ENCODE measurements at places on chromosomes 7 and 10.

- DNase-seq: no peak
These were observed 22.2 kb downstream of the LIPK start for GRCh38 chr10:88728107-88728763.

GRCh38 chr7:4133491-4134044 is 548.5 kb upstream of the FOXK1 start:
- DNase-seq: no peak

- DNase-seq: no peak
These were observed 52.4 kb downstream of the PARP12 start for GRCh38 chr7:140010194-140010895.

DNA sequence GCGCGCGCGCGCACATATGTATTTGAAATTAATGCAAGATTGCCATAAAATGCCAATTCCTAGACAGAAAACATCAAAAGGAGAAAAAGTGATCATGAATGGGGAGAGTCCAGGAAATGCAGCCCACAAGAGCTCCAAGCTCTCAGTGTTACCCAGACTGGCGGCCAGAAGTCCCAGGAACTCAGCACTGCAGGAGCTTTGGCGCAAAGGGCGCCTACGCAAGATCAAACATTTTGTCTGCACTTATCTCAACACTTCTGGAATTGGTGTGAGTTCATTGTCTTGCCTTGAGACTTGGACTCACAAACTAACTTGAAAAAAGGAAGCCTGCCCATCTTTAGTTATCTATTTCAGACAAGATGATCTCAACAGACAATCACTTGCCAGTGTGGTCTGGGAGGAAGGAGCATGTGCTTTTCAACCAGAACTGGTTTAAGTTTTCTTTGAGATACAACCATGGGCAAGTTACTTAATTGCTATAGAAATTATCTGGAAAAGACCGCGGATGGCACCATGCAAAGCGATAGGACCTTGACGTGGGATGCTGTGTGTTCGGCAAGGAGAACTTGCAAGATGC is 77.2 kb downstream of the KIAA1549 start:
- DNase-seq: no peak

DNA sequence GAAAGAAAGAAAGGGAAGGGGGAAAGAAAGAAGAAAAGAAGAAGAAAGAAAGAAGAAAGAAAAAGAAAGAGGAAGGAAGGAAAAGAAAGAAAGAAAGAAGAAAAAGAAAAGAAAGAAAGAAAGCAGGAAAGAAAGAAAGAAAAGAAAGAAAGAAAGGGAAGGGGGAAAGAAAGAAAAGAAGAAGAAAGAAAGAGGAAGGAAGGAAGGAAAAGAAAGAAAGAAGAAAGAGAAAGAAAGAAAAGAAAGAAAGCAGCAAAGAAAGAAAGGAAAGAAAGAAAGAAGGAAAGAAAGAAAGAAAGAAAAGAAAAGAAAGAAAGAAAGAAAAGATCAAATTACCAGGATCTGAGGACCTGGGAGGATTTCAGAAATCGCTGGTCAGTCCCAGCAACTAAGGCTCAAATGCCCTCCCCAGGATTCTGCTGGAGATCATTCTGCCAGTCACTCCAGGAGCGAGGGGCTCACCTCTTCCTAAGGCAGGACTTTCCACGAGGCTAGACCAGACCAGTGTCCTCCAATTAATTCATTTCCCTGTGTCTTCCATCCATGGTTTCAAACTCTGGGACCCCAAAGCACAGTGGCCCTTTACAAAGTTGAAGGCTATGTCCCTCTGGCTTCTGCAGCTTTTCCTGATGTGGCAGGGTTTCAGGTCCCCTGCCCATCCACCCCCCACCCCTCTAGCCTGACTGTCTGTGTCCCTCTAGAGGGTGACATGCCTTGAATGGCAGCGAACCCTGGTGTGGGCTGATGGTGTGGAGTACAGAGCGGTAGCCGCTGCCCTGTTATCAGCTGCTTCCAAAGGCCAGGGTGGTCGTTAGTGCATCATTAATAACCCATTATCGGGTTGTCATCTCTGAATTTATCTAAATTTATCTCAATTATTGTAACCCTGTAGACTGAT is 77.9 kb downstream of the PARP12 start:
- DNase-seq: no peak

DNA sequence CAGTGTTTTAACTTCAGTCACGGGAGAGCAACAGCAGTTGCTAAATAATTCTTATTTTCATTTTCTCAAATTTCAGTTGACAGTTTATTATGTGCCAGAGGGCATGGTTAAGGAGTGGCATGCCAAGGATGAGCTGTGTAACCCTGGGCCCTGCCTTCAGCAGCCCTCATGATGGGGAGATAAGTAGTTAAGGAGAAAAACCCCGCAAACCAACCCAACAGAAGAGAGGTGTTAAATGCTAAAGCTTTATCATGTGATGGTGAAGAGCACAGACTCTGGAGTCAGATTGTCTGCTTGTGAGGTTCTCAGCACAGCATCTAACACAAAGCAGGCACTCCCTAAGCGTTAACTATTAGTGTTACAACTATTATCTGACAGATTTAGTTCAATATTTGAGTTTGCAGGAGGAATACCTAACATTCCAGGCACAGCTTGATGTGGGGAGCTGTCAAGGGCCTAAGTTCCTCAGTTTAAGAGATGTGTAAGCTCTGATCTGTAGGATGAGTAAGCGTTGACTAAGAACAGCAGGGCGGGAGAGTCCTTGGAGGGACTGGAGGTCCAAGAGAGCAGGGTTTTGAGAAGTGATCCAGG is 29.6 kb downstream of the STAM start:
- peak; percentile 27 for DNase-seq

DNA sequence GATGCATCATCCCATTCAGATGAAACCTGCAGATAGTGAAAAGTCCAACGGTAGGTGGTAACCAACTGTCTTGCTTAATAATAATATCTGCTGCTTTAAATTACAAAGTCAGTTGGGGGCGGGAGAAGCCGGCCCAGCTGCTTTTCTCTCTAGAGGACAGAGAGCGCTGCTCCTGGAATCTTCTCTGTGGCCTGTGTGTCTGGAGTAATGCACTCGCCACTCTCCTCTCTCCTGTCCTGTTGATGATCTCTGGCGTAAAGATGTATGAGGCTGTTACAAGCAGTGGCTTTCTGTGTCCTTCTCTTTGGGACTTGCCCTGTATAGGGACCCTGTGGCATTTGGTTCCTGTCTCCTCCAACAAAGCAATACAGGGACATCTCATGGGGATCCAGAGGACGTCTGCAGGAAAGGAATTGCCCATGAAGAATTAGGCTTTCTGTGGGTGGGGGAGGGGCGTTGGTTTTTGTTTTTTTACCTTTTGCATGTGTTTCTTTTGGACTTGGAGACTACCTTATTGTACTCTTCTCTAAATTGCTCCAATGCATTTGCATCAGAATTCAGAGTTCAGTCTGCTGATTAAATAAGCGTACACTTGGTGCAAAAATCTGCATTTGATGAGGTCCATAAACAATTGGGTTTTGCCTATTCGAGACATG is 231.6 kb downstream of the CELF2 start:
- DNase-seq: no peak

DNA sequence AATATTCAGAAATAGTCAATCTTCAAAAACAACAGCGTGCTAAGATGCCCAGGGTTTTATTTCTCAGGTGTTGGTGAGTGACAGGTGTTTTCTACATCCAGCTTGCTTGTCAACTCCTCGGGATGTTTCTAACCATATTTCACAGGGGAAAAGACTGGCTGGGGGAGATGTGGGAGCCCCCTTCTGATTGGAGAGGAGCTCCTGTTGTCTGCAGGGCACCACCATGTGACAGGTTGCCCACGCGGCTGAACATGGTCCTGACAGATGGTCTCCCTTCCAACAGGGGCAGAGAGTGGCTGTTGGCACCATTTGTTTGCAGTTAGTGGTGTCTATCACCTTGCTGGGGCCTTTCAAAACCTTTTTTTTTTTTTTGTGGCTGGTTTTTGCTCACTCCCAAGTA is 16.5 kb upstream of the GPR26 start:
- DNase-seq: no peak

- no peak for DNase-seq
These were observed 149.5 kb downstream of the FAM107B start for GRCh38 chr10:14625192-14625631.

DNA sequence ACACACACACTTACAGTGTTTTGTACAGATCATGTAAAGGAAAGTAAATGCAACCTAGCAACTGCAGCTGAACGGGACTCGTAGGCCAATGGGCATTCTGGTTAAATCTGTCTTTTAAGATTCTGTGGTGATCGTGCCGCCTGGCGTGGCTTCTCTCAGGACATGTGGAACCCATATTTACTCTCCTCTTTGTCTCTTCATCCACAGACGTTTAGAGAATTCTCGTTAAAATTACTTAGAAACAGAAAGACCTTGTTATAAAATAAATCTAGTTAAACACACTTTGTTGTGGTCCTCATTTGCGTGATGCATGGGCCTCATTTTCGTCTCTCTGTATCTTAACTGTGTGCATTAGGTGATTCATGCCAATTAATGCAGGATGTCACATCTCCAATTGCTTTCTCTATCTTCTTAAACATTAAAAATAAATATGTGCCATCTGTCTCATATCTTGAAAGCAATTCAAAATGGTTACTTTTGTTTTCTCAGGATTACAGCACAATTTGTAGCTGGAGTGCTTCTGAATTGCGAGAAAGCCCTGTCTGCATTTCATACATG is 11.5 kb downstream of the KLF6 start:
- no peak for DNase-seq

Data from AG09319 (cell line).